ENCODE measurements at places on chromosomes 6 and 20. TPM values are rescaled to one million over a fixed set of nuclear protein-coding genes. Genes with fewer than 3 reads are reported as not detected.

Gene ZNF831
- not detected for total RNA-seq

Gene RBM24
- total RNA-seq, result 2.0 TPM

Gene NHSL1
- 4.8 TPM for total RNA-seq

- H3K4me3 ChIP-seq, result no peak overlapping the region
- no peak for DNase-seq
- no peaks in the 10 kb centered on the region for H3K27me3 ChIP-seq
- no peak overlapping the region for H3K27ac ChIP-seq
Measured at GRCh38 chr6:151107897-151108427, 131.8 kb upstream of the AKAP12 start.

- no peaks in the 10 kb centered on the region for H3K27me3 ChIP-seq
- no peak for DNase-seq
- no peak overlapping the region for H3K27ac ChIP-seq
- H3K4me1 ChIP-seq, result no peaks in the 10 kb centered on the region
Measured at GRCh38 chr20:46635514-46636136, 15.6 kb downstream of the SLC13A3 start.

All from PC-3 (cell line).